ENCODE measurements at places on chromosomes 3 and 15. TPM values are rescaled to one million over a fixed set of nuclear protein-coding genes. Genes with fewer than 3 reads are reported as not detected.

- DNase-seq, result peak; percentile 3
Observed at GRCh38 chr3:135229018-135229495, 434.0 kb downstream of the EPHB1 start.

GOLGA8R gene
- 2.8 TPM for total RNA-seq

DNA sequence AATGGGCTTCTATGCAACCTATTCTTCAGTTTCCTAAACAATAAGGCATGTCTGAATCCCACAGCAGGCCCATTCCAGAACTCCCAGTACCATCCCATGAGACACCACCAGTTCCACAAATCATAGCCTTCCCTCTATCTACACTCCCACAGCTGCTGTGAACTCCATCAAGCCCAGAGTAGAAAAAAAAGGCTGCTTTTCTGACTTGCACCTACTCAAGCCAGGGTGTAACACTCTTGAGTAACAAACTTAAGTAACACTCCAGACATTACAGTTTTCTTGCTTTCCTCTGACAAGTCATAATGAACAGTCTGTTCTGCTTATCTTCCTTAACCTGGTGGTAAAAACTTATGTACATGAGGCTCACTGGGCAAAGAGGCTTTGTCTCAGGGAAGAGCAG is 283.1 kb downstream of the NFKBIZ start:
- DNase-seq, result no peak

- DNase-seq, result no peak
Observed at GRCh38 chr3:126617571-126617970, 37.4 kb downstream of the TXNRD3 start.

DNA sequence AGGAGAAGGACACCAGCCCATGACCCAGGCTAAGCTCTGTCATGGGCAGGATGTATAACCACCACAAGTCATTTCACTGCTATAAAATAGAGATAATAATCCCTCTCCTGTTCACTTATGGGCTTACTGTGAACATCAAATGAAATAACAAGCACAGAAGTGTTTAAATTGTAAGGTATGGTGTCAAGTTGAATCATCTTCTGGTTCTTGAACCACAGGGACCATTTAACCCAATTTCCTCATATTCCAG is 44.3 kb upstream of the TLE3 start:
- DNase-seq, result no peak

THRB gene
- total RNA-seq, result 10.5 TPM

- DNase-seq, result no peak
Observed at GRCh38 chr15:72445426-72445825, 28.7 kb upstream of the ARIH1 start.

- DNase-seq, result peak; percentile 52
Observed at GRCh38 chr3:113167825-113168801, 43.2 kb upstream of the BOC start.

CHRNA7 gene
- 14.3 TPM for total RNA-seq

- no peak for DNase-seq
Observed at GRCh38 chr3:16398648-16399047, 114.9 kb downstream of the RFTN1 start.

GRCh38 chr3:30259730-30260129 is 346.7 kb upstream of the TGFBR2 start:
- DNase-seq, result no peak

DNA sequence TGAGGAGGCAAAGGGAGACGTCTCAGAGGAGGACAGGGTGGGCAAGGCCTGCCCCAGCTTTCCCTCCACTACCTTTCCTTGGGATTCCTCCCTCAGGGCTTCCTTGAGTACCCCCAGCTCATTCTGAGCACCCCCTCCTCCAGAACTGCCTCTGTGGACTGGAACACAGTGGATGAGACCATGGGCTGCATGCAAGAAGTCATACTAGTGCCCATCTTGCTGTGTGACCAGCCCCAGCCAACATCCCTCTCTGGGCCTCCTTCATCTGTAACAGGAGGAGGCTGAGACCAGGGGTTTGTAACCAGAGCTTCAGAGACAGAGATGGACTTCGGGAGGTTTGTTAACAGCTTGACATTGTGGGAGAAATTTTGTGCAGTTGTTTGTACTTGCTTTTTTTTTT is 25.6 kb downstream of the FEM1B start:
- DNase-seq, result no peak

DNA sequence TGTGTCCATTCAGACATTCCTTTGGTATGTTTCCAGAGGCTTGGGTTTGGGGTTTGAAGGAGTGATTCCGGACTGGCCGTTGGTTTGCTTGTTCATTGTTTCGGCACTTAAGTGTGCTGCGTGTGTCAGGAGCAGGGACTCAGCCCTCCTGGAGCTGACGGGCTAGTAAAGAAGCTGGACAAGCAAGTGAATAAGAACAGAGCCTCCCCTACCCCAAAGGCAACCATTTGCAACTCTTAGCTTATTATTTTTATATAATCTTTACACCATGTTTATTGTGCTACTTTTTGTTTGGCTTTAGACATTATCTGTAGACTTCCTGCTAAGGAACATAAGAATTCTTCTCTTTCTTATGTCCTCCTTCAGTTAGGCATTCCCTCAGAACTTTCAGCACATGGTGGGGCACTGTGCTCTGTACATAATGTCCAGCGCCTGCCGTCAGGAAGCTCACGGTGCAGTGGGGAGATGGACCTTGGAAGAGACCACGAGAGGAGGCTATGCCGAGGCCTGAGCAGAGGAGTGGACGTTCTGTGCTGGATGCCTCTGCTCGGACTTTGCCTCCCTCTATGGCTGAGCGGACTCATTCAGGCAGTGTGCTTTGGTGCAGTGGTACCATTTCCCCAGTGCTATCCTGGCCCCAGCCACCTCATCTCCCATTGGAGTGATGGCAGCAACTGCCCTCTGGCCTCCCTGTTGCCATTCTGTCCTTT is 65.4 kb downstream of the EEFSEC start:
- no peak for DNase-seq

- no peak for DNase-seq
Observed at GRCh38 chr3:54510506-54510905, 388.2 kb downstream of the CACNA2D3 start.

DNA sequence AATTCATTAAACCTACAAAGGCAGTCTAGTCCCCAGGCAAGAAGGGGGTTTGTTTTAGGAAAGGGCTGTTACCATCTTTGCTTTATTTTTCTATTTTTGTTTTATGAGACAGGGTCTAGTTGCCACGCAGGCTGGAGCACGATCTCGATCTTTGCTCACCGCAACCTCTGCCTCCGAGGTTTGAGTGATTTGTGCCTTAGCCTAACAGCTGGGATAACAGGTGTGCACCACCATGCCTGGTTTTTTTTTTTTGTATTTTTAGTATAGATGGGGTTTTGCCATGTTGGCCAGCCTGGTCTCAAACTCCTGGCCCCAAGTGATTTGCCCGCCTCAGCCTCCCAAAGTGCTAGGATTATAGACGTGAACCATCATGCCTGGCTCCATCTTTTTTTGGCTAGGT is 4.9 kb downstream of the HIGD1A start:
- no peak for DNase-seq

SLC6A1 gene
- 740 TPM for total RNA-seq

FRMD5 gene
- 8.9 TPM for total RNA-seq

- DNase-seq, result no peak
Observed at GRCh38 chr3:45679805-45680204, 9.4 kb upstream of the SACM1L start.

DNA sequence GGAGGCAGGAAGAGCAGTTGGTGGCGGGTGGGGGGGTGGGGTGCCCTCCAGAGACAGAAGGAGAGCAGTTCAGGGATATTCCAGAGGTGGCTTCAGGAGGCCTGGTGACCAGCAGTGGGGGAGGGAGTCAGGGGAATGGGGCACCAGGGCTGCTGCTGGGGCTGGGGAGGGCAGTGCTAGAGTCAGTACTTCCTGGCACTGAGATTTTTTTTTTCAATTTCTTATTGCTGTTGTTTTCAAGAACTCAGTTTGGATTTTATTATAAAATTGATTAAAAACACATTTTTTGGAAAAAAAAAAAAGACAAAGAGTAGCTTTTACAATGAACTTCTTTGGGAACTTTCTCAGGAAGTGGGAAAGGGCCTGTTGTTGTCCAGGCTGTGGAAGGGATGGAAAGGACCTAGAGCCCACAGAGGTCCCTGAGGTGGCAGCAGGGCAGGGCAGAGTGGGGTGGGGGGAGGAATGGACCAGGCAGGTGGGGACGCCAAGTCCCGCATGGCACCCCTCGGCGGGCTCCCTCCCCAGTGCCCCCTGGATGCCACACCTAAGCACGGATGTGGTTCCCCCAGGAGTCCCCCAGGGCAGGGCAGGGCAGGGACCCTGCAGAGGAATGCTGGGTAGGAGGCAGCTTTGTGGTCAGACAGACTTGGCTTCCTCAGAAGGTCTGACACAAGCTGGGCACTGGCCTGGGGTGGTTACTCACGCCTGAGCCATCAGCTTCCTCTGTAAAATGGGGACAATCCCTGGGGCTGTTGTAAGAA is 8.5 kb upstream of the ANPEP start:
- DNase-seq, result no peak

DNA sequence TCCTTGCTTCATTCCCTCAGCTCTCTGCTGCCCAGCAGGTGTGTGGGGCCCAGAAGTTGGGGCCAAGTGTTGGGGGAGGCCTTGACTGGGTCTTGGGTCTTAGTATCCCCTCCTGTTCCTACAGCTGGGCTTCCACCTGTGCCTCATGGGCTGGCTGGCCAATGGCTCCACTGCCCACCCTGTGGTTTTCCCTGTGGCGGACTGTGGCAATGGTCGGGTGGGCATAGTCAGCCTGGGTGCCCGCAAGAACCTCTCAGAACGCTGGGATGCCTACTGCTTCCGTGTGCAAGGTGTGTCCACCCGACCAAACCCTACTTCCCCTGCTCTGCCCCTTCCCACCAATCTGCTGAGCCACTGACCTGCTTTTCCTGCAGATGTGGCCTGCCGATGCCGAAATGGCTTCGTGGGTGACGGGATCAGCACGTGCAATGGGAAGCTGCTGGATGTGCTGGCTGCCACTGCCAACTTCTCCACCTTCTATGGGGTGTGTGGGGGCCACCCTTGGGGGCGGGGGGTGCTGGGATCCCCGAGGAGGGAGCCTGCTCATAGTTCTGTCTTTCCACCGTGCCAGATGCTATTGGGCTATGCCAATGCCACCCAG is 10.9 kb downstream of the NT5DC2 start:
- no peak for DNase-seq

TRIM42 gene
- total RNA-seq, result not detected

GRCh38 chr3:197269024-197269423 is 29.4 kb downstream of the DLG1 start:
- DNase-seq, result no peak

DNA sequence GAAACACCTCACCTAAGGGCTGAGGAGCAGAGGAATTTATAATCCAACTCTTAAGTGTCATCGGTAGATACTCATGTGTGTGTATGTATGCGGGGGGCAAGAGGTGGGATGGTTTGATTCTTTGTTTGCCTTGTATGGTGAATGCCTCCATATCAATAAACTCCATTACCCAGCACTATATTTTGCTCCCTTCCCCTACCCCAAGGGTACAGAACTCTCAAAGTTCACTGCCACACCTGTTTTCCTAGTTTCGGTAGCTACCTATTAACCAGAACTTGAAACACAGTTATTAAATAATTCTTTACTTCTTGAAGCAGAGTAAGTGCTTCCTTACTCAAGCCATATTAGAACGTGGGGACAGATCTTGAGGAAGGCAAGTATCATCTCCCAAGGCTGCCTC is 400.8 kb upstream of the SUCLG2 start:
- no peak for DNase-seq

DNA sequence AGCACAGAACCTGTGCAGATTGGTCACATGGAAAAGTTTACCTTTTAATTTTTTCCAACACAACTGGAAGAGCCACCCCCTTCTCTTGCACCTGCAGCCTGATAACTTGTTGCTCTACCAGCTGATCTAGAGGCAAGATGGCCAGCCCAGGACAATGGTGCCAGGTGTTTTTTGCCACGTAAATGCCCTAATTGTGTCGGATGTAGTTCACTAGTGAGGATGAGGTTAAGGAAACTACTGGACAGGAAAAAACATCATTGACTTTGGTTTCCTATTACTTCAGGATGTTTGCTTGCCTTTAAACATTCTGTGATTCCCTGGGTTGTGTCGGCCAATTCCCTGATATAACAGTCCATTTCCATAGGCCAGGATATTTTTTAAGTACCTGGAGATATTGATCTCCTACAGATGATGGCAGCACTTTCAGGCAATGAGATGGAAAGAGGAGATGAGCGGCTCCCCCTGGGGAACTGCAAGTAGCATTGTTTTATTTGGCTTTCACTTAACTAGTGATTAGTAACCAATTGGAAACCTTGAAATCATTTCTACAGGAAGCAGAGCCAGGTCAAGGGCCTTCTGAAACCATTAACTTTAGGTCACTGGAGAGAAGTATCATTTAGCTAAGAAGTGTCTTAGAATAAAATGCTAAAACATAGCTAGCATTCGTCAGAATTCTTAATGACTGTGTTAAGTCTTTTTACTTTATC is 72.5 kb downstream of the OSBPL10 start:
- DNase-seq, result no peak

AGBL1 gene
- 0.55 TPM for total RNA-seq

GRCh38 chr3:12920967-12921366 is 79.6 kb upstream of the RPL32 start:
- no peak for DNase-seq

CCDC54 gene
- 0.30 TPM for total RNA-seq

GOLGA6L7 gene
- total RNA-seq, result not detected

C3orf20 gene
- total RNA-seq, result 0.06 TPM

DNA sequence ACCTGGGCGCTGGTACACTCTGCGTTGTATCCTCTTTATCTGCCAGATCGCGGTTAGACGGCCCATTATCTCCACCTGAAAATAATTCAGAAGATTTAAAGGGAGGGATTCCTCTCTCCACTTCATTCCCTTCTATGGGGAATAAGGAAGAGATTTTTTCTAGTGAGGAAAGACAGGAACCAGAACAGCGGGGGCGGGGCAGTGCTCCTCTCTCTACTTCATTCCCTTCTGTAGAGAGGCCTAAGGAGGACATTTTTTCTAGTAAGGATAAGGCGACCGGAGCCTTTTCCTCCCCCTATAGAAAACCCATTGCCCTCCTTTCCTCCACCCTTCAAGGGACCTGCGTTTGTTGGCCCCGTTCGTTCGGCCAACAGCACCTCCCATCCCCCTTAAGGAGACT is 8.3 kb upstream of the LIPH start:
- no peak for DNase-seq

DNA sequence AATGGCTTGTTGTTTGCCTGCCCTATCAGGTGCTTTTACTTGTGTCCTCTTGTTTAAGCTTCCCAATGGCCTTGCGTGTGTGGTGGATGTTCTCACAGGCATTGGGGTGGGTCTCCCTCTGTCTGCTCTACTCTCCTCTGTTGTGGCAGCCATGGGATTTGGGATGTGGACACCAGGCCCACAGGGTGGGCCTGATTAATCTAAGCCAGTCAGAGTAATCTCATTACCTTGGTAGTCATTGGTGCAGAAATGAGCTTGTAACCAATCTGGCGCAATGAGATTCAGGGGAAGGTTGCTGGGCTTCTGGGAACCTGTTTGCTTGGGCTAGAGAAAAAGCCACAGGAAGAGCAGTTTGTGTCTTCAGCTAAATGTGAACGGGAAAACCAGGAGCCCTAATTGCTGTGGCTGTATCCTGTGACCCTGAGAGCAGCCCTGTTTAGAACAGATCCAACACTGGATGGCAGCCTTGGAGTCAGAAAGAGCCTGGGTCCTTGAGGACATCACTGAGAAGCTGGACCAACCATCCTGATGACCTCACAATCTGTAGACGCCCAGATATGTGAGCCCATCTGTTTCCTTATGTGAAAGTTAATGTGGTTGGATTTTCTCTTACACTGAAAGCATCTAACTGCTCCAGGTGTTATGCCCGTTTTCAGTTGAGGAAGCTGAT is 157.3 kb upstream of the UBE2E1 start:
- no peak for DNase-seq

PRRT3 gene
- total RNA-seq, result 4.0 TPM
